ELF-1 (cell line): ENCODE measurements at places on chromosomes 5 and 9.
A peak's percentile ranks its signal among the peaks of the same experiment; 100 is the strongest.

DNA sequence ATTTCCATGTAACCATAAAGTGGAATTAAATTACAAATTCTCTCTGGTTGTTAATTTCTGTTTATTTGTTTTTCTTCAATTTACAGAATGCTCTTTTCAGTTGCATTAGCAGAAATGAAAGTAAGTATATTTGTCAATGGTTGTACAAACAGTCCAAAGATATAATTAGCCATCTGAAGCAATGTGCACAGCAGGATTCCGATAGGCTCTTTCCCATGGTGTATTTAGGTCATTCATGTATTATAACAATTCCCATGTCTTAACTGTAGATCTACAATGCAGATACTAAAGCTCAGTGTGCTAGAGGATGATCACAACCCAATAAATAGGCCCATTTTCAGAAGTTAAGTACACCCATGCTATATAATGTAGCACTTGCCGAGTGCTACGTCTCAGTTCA is 43.8 kb downstream of the RECK start:
- no peak for DNase-seq

DNA sequence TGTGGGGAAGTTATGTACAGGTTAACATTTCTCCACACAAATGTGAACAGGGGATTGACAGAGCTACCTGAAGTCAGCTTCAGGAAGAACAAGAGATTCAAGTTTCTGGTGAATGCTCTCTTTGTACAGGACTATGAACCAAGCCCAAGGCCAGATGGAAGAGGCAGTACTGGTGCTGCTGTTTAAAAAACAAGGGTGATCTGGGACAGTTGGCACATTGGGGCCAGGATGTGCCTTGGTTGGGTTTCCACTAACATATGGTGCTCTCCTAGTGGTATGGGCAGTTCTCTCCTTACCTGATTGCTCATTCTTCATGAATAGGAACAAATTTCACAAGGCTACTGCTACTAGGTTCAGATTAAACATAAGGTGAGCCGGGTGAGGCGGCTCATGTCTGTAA is 40.0 kb downstream of the MTMR12 start:
- DNase-seq = no peak

GRCh38 chr9:21056931-21057330 is 20.8 kb downstream of the IFNB1 start:
- no peak for DNase-seq

- no peak for DNase-seq
These were observed 222.2 kb downstream of the AOPEP start for GRCh38 chr9:94948567-94949235.

- peak; percentile 85 for DNase-seq
These were observed 63.5 kb upstream of the HAND1 start for GRCh38 chr5:154541553-154541952.

DNA sequence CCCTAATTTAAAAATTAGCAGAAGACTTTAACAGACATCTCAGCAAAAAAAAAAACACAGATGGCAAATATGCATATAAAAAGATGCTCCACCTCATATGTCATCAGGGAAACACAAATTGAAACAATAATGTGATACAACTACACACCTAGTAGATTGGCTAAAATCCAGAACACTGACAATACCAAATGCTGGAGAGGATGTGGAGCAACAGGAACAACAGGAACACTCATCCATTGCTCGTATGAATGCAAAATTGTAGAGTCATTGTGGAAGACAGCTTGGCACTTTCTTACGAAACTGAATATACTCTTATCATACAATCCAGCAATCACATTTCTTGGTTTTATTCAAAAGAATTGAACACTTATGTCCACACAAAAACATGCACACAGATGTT is 22.1 kb downstream of the MCIDAS start:
- no peak for DNase-seq

- no peak for DNase-seq
These were observed 37.5 kb upstream of the CPEB4 start for GRCh38 chr5:173850659-173851058.

DNA sequence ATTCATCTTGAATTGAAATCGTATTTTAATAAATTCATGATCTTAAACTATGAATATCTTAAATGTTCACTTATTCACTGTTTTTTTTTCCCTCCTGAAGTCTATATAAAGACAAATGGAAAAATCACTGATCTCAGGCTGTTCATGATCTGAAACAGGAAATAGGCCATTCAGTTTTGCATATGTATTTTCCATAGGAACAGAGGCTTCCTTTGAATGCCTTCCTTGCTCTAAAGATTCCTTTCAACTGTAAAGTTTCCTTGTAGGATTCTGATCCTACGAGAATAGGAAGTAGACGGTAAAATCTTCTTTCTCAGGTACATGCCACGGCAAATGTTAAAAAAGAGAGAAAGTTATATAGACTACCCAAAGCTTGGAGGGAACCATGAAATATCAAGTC is 194.4 kb upstream of the PPP1R2B start:
- DNase-seq = no peak

DNA sequence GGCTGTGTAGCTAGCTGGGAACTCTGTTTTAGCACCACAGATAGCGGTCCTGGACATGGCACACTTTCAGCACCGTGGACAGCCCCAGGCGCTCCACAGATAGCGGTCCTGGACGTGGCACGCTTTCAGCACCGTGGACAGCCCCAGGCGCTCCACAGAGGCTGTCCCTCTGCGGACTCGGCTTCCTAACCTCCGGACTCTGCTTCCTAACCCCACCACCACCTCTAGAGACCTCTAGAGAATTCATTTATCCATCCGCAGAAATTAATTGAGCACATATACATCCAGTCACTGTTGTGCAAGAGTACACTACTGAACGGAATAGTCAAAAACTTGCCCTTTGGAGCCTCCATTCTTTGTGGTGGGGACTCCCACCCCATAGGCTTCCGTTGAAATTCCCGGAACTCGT is 27.4 kb downstream of the UNC5A start:
- peak; percentile 93 for DNase-seq

- no peak for DNase-seq
These were observed 33.8 kb downstream of the PDCD1LG2 start for GRCh38 chr9:5543875-5544702.

DNA sequence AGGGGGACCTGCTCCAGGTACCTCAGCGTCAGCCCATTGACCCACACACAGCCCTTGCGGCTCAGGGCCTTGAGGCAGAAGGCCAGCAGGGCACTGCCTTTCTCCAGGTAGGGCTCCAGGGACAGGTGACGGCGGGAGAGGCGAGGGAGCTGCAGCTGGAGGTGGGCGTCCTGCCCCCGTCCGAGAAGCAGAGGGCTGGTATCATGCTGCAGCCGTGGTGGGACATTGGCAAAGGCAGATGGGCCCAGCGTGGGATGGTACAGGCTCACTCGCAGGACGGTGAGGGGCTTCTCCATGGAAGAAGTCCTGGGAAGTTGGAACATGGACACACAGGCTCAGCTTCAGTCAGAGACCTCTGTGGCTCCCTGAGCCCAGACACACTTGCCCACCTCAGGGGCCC is 2.5 kb upstream of the DCANP1 start:
- no peak for DNase-seq

- no peak for DNase-seq
These were observed 37.7 kb downstream of the NR4A3 start for GRCh38 chr9:99859243-99859980.

- DNase-seq = no peak
These were observed 81.5 kb downstream of the DAB2IP start for GRCh38 chr9:121732886-121733285.

DNA sequence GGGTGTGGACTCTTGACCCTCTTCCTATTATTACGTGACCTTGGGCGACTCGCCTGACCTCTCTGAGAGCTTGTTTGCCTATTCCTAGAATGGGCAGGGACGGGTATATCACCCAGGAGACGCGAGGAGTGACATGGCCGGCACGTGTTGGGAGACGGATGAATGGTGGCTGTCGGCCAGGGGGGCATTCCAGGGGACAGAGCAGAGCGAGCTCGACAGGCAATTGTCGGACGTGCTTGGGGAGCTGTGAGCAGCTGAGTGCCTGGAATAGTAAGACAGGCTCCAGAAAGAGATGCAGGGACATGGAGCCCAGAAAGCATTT is 29.3 kb upstream of the UNC5A start:
- peak; percentile 39 for DNase-seq

DNA sequence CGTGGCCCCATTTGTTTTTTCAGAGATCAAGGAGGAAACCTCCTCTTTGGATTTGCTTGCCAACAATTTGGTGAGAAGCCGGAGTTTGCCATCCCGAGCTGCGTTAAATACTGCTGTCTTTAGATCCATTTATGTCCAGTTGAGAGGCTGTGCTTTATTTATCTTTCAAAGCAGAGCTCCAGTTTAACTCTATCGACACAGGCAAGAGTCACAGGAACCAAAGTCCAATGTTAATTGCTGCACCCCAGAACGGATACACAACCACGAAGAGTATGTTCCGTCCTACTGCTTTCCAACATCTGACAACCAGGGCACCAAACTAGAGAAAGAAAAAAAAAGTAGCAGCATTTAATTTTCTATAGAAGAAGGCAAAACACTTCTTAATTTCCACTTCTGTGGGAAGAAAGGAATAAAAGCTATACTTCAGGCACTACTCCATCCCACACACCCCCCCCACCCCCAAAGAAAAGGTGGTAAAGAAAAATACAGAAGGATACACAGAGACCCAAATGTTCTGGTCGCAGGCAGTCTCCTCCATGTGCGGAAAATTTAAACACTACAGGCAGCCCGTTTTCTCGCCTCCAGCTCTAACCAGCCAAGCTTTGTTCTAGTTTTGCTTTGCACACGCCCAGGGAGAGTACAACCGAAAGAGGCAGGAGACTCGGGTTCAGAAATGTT is 1.1 kb downstream of the FEM1C start:
- peak; percentile 71 for DNase-seq

GRCh38 chr9:125784286-125785049 is 37.3 kb downstream of the PBX3 start:
- DNase-seq = no peak

DNA sequence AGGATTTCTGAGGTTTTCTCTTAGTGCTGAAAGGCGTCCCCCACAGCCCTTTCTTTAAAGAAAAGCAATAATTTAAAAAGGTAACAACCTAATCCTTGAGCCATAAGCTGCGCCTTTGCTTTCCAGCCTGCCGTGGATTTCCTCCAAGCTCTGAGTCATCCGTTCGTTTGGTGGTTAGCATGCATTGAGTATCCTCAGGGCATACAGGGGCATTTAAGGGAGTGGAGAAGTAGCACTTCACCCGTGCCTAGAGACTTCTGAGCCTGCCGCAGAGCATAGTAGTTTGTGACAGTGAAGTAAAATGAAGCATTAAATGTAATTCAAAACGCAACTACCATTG is 892 bp upstream of the TNC start:
- no peak for DNase-seq

GRCh38 chr5:179906294-179906794 is 1.4 kb downstream of the TBC1D9B start:
- DNase-seq = no peak

DNA sequence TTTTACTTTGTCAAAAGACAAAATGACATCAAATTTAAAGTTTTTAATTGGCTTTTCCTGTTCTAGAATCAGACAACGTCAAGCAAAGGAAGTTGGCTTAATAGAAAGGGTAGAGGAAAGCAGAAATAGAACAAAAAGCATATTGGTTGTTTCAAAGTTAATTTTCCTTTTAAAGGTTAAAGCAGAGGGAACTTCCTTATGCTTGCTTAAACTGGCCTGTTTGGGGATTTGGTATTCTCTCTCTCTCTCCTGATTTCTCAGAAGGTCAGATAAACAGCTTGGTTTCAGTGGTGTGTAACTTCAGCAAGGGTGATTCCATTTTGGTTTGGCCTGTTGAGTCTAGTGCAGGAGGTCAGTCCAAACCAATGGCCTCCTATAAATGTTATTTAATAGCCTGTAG is 127.1 kb downstream of the SMARCA2 start:
- DNase-seq = no peak

GRCh38 chr5:98786191-98786853 is 12.9 kb downstream of the RGMB start:
- DNase-seq = no peak

- DNase-seq = no peak
These were observed 189.8 kb downstream of the ELAVL2 start for GRCh38 chr9:23636199-23636598.

- no peak for DNase-seq
These were observed 47.2 kb upstream of the FBXL7 start for GRCh38 chr5:15452781-15453180.

DNA sequence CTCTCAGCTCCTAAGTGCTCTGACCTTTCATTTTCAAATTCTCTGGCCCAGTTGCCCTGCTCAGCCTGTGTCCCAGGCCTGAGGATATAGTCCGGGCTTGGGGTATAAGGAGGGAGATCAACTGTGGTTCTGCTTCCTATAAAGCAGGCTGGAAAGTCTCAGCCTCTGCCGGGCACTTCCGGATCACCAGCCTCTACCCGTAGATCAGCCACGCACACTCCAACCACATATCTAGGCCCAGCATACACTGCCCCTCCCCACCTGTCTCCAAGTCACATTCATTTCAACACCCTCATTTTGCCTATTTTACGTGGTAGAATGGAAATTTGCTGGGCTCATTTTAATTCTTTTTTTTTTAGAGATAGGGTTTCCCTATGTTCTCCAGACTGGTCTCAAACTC is 3.1 kb downstream of the ZER1 start:
- no peak for DNase-seq

- no peak for DNase-seq
These were observed 16.3 kb downstream of the FAM163B start for GRCh38 chr9:133592731-133593409.

GRCh38 chr5:119752921-119753886 is 123.8 kb downstream of the FAM170A start:
- DNase-seq = peak; percentile 58

- DNase-seq = no peak
These were observed 58.3 kb downstream of the PRLR start for GRCh38 chr5:35171991-35172390.

DNA sequence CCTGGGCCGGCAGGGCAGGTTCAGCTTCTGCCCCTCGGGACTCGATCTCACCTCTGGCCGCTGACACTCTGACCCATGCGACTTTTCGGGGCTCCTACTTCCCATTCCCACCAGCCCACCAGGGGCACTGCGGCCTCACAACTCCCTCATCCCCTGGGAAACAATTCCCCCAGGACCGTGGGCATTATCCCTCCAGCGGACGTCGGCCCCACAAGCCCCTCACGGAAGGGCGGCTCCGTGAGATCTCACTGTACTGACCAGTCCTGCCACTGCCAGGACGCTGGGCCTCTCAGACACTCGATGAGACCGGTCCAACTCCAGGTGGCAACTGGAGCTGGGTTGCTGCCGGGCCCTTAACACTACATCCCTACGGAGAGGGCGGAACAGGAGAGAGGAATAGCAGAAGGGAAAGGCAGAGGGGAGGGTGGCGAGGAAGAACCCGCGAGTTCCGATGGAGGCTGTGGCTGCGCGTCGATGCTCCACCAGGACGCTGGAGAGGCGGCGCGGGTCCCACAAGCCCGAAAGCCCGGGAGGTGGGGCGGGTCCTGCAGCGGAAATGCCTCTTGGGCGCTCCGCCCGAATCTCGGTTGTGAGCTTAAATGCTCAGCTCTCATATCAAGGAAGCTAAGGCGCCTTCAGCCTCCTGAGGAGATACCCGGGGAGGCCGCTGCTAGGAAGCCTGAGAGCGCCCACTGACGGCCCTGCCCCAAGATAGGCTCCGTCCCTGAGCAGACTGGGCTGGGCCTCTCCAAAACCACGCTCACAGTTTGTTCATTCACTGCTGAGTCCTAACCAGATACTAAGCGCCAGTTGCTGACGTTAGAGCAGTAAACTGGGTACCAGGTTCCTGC is 36.3 kb downstream of the VCP start:
- peak; percentile 87 for DNase-seq
